Activated CD4-positive, alpha-beta T cell treated with anti-CD3 and anti-CD28 coated beads, Interleukin-2, amount 50 U/mL, for 16 hours (primary cell): ENCODE measurements at places on chromosomes 3 and 15.
A peak's percentile ranks its signal among the peaks of the same experiment; 100 is the strongest.

DNA sequence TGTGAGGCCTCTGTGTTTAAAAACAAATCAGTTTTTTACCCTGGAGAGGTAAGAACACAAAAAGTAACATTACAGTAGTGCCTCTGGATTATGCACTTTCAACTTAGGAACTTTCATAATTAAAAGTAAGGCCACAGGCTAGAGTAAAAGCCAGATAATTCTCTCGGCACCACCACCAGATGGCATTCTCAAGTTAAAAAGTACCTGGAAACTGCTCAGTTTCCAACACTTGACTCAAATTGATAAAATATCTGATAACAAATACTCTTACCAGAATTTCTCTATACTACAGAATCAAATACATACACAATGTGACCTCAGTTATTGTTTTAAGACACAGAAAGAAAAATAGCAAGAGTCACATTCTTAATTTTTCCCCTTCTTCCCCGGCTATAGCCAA is 19.9 kb downstream of the SPICE1 start:
- peak; percentile 35 for DNase-seq

GRCh38 chr3:66297900-66298299 is 77.1 kb downstream of the SLC25A26 start:
- DNase-seq: no peak

- no peak for DNase-seq
Measured at GRCh38 chr3:59319442-59319841, 269.6 kb upstream of the CFAP20DC start.

DNA sequence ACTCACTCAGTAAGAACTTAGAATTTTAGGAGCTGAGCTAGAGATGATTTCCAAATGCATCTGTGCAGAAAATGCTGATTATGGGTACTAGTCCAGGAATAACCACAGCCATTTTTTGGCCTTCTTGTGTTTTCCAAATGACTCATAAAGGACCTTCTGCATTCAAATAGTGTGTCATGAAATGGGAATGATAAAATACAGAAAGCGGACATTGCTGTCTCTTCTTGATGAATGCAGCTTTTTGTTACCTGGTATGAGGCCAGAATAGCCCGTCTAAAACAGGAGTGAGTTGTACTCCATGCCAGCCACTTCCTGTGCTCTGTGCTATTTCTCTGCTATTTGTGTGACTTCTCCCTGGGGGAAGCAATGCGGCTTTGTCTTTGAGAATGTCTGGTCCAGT is 20.5 kb upstream of the FRMD5 start:
- no peak for DNase-seq

- no peak for DNase-seq
Measured at GRCh38 chr3:88480822-88481221, 331.1 kb downstream of the C3orf38 start.

- no peak for DNase-seq
Measured at GRCh38 chr3:16825617-16826204, 59.0 kb upstream of the PLCL2 start.

- no peak for DNase-seq
Measured at GRCh38 chr15:58179206-58179605, 41.0 kb downstream of the AQP9 start.
